ENCODE measurements at places on chromosomes 7 and 10. TPM values are rescaled to one million over a fixed set of nuclear protein-coding genes. Genes with fewer than 3 reads are reported as not detected.

The CALHM3 gene
- not detected for total RNA-seq

The SLC29A4 gene
- total RNA-seq, result 0.10 TPM

The ANKRD61 gene
- not detected for total RNA-seq

The LRRC61 gene
- 15.6 TPM for total RNA-seq

The TFR2 gene
- total RNA-seq, result 0.31 TPM

The GPR22 gene
- 0.21 TPM for total RNA-seq

The PNLIPRP3 gene
- total RNA-seq, result not detected

The RSBN1L gene
- total RNA-seq, result 14.3 TPM

The AKAP9 gene
- 86.3 TPM for total RNA-seq

The RNF133 gene
- not detected for total RNA-seq

The LIPK gene
- not detected for total RNA-seq

The GLRX3 gene
- total RNA-seq, result 34.1 TPM

The HOXA11 gene
- not detected for total RNA-seq

The MIOS gene
- 78.3 TPM for total RNA-seq

The AKR1C8 gene
- 0.42 TPM for total RNA-seq
